ENCODE measurements at places on chromosomes 5 and 9. TPM values are rescaled to one million over a fixed set of nuclear protein-coding genes. Genes with fewer than 3 reads are reported as not detected.
A peak's percentile ranks its signal among the peaks of the same experiment; 100 is the strongest.

DNA sequence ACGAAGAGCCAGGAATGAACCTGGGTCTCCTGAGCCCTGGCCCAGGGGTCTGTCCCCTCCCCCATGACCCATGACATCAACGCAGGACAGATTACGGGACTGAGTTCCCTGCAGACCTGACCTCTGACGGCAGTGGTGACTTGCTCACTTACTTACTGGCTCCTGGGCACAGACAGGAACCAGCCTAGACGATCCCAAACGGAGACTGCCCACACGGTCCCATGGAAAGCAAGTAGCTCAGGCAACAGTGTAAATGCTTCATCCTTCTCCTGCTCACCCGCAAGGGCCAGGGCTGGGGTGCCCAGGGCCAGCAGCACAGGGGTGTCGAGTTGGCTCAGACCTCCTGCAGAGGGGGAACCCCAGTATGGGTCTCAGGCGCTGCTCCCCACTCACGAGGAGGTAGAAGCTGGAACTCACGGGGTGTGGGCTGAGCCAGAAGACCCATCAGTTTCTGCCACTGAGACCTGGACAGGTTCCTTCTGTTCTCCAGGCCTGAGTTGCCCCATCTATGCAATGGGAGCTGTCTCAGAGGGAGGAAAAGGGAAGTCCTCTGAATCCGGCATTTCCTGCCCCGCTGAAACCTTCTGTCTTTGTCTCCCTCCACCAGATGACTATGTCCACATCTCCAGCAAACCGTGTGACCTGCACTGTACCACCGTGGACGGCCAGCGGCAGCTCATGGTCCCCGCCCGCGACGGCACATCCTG lies 5.6 kb downstream of the ADAMTSL2 start:
- DNase-seq, result no peak

- DNase-seq, result no peak
These were observed 76.5 kb upstream of the OLFM1 start for GRCh38 chr9:135010921-135011320.

DNA sequence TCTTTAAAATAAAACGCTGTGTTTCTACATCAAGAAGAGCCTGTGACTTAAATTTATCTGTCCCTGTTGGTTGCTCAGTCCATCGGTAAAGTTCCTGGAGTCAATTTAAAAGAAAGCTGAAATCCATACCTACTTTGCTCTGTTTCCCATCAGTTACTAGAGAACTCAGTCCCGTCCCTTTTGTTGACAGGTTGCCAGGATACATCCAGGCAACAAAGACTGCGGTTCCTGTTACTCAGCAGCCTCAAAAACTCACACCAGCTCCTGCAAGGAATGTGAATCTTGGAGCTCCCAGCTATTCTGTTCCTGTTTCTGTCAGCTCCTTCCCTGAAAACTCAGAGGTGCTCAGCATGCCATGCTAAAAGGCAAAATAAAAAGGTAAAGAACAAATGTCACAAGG lies at the start of gene ZNF474:
Gene ZNF474 (plus strand): TSS at position 241 of the 400 bp plus-strand sequence. CDS start 22,445 bp downstream, outside the sequence.
- DNase-seq, result peak; percentile 93

DNA sequence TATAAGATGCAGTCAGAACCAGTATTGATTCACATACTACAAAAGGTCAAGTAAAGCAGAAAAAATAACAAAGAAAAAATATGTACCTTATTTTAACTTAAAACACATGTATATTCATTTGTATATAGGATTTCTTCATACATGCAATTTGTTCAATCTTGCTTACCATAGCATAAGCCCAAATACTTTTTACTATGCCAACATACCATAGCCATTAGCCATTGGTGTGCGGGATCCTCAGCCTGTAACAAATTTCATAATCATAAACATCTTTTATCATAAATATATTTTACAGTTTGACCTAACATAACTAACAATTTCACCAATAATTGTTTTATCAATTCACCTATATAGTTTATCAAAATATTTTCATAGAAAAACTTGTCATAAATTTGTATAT lies 51.1 kb downstream of the MPDZ start:
- DNase-seq, result no peak

The RNF183 gene
- total RNA-seq, result 7.1 TPM

The KIF4B gene
- total RNA-seq, result not detected

The SPOCK1 gene
- not detected for total RNA-seq

The NUTM2G gene
- total RNA-seq, result not detected

GRCh38 chr5:111726986-111727385 lies 30.0 kb downstream of the NREP start:
- DNase-seq, result no peak

The SOX30 gene
- total RNA-seq, result 0.15 TPM

The MARCOL gene
- not detected for total RNA-seq

The FASTKD3 gene
- 8.3 TPM for total RNA-seq

The NMRK1 gene
- total RNA-seq, result 2.3 TPM

All from HT-29 (cell line).